Activated CD8-positive, alpha-beta memory T cell treated with anti-CD3 and anti-CD28 coated beads, Interleukin-2, amount 10 ng/mL, durations not matched to agents 7 days and 5 days (primary cell): ENCODE measurements at places on chromosomes 2 and 18.

- no peak overlapping the region for H3K4me3 ChIP-seq
- peaks cover 24% of the 10 kb centered on the region for H3K4me1 ChIP-seq
- H3K27me3 ChIP-seq: no peaks in the 10 kb centered on the region
- H3K36me3 ChIP-seq: peaks cover 4% of the 10 kb centered on the region
- DNase-seq: no peak
- H3K27ac ChIP-seq: no peak overlapping the region
Measured at GRCh38 chr2:230691005-230691647, 21.5 kb upstream of the CAB39 start.

GRCh38 chr2:85355073-85355410 is 473 bp downstream of the ELMOD3 start:
- no peak for DNase-seq
- peak overlapping the region; percentile 93 for H3K27ac ChIP-seq
- H3K4me3 ChIP-seq: peak overlapping the region; percentile 97
- peaks cover 32% of the 10 kb centered on the region for H3K36me3 ChIP-seq
- peaks cover 44% of the 10 kb centered on the region for H3K4me1 ChIP-seq

DNA sequence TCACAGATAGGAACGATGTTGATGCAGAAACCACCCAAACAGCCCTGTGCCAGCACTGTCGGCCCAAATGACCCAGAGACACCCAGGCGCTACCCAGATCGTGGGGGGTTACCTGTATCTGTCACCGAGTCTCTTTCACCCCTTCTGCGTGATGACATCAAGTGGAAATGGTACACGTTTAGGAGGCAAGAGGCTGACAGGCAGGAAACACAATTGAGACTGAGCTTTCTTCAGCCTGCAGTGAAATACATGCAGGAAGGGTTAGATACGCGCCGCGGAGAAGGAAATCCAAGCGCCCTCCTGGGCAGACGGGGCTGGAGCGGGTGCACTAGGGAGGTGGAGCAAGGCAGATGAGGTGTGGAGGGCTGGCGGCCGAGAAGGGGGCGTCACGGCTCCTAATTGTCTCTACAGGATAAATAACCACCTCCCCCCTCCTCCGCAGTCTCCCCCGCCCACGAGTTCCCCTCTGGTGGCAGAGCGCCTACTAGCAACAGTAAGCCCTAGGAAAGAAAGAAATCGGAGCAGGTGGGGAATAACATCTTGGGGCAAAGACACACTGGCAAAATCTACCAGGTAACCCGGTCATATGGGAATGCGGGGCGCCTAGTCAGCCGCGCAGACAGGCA is at the start of gene RNF152:
Gene RNF152, minus strand, starts transcription at position 325 of the 626 bp plus-strand sequence. CDS start 76,544 bp downstream, outside the sequence.
- peaks cover 8% of the 10 kb centered on the region for H3K4me1 ChIP-seq
- H3K27me3 ChIP-seq: peaks cover 66% of the 10 kb centered on the region
- peak within 1 kb of the TSS; percentile 68 for H3K4me3 ChIP-seq
- no peaks in the 10 kb centered on the region for H3K36me3 ChIP-seq
- no peak for DNase-seq

DNA sequence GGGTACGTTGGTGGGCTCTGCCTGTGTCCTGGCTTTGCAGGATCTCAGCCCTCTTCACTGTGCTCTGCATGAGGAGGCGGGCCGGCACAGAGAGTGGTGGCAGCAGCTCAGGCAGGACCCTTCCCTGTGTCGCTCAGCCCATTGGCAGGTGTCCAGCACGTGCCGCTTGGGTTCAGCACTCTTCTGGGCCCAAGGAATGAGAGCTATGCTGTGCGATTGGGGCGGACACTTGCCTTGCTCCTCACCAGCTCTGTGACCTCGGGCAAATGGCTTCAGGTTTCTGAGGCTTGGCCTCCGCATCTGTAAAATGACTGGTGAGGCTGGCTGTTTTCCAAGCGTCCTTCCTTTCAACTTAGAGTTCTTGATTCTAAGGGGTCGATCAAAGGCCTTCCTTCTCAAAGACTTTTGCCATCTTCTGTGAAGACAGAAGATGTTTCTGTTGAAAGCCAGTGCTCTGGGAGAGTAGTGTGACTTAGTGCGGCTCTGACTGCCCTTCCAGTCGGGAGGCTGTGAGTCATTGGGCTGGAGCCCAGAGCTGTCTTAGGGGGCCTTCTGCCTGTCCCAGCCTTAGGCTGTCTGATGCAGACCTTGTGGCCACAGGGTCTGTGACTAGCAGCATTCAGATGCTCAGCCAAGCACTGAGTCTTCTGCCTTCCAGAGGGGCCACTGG is 35.6 kb downstream of the GLI2 start:
- no peaks in the 10 kb centered on the region for H3K4me1 ChIP-seq
- H3K27me3 ChIP-seq: no peaks in the 10 kb centered on the region
- H3K4me3 ChIP-seq: no peak overlapping the region
- no peak overlapping the region for H3K27ac ChIP-seq

GRCh38 chr18:650428-650858 is 7.0 kb upstream of the TYMS start:
- DNase-seq: peak; percentile 74
- peak overlapping the region; percentile 67 for H3K27ac ChIP-seq
- peaks cover 3% of the 10 kb centered on the region for H3K27me3 ChIP-seq
- peak overlapping the region; percentile 45 for H3K4me3 ChIP-seq
- peaks cover 10% of the 10 kb centered on the region for H3K4me1 ChIP-seq

DNA sequence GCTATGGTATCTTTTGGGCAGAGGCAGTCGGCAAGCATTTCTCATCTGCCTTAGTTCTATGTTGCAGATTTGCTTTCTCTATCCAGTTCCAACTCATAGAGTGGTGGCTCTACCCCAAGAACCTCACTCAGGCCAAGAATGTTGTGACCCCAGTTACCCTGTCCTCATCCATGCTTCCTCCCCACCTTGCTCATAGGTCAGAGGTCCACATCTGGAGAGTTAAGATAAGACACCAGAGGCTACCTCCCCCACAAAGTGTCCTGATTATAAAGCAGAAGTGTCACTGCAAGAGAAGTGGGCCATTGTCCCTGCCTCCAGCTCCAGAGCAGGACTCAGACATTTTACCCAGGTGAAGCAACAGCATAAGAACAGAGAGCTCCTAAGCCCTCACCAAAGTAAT is 276.8 kb upstream of the CHST9 start:
- no peak overlapping the region for H3K4me3 ChIP-seq
- no peak overlapping the region for H3K27ac ChIP-seq
- H3K36me3 ChIP-seq: no peaks in the 10 kb centered on the region
- no peak for DNase-seq

- no peak overlapping the region for H3K27ac ChIP-seq
- no peaks in the 10 kb centered on the region for H3K36me3 ChIP-seq
- no peaks in the 10 kb centered on the region for H3K27me3 ChIP-seq
- H3K4me3 ChIP-seq: no peak overlapping the region
- no peaks in the 10 kb centered on the region for H3K4me1 ChIP-seq
Measured at GRCh38 chr2:119028327-119029174, 86.6 kb downstream of the MARCO start.

DNA sequence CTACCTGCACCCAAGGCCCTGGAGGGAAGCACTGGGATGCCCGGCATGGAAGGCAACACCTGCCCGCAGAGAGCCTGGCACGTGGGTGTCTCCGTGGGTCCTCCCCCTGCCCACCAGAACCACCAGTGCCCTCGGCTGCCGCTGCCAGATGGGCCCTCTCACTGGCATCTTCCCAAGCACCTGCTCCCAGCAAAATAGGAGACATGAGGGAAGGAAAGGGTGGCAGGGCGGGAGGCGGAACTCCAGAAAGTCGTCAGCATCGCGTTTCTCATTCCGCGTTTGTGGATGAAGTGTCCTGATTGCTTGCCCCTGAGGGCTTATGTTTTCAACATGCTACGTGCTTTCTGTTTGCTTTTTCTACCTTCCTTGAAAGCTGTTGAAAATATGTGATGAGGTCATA is 8.8 kb upstream of the SNTG2 start:
- peaks cover 11% of the 10 kb centered on the region for H3K27me3 ChIP-seq
- no peak overlapping the region for H3K27ac ChIP-seq
- H3K4me3 ChIP-seq: no peak overlapping the region
- no peaks in the 10 kb centered on the region for H3K36me3 ChIP-seq
- H3K4me1 ChIP-seq: peaks cover 11% of the 10 kb centered on the region
- no peak for DNase-seq

DNA sequence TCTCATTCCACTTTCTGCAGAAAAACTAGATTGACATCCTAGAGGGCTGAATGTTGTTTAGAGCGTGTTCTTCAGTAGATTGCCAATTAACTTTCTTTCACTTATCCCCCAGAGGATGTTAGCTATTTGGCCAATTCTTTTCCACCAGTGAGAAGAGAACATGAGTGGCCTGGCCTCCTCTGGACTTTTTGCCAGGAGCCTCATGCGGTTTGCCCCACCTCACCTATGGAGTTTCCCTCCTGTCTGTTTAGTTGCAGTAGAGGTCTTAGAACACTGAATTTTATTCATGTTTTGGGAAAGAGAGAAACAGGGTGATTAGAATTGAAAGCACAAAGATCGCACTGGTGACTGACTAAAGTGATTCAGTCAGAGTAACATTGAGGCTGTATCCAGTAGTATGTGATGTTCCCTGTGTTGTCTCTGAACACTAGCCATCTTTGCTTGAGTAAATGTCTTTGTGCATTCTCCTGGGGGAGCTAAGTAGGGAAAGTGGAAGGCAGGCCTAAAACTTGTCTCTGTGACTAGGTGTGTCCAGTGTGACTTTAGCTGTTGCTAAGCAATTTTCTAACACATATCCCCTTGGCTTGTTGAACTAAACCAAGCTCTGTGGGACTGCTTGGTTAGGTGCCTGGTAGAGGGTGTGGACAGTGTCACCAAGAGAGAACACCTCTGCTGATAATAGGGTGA is 34.0 kb downstream of the UGP2 start:
- H3K27ac ChIP-seq: no peak overlapping the region
- DNase-seq: no peak
- H3K4me3 ChIP-seq: no peak overlapping the region

DNA sequence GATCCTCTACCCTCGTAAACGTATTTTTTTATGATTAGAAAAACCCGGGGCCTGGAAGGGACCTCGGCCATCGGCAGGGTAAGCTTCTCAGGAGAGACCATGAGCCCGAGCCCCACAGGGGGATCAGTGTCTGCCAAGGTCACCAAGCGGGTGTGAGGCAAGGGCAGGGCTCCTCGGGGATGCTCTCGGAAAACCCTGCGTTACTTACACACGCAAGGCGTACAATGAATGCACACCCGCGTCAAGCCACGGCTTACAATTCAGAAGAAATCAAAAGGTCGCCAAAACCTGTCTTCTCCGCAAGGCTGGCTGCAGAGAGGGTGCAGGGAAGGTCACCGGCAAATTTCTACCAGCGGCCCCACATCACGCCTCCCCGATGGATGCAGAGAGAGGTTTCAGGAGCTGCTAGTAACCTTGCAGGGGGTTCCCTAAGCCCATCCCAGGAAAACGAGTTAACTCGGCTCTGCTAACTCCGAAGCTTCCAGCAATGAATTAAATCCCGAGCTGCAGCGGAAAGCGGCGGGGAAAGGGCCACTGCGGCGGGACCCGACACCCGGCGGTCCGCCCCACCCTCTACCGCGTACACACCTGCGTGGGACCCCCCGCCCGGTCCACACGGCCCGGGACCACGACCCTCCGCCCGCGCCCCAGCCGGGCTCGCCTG is 638 bp downstream of the ST3GAL5 start:
- peaks cover 29% of the 10 kb centered on the region for H3K36me3 ChIP-seq
- DNase-seq: peak; percentile 56
- H3K4me1 ChIP-seq: peaks cover 64% of the 10 kb centered on the region
- H3K27me3 ChIP-seq: no peaks in the 10 kb centered on the region

DNA sequence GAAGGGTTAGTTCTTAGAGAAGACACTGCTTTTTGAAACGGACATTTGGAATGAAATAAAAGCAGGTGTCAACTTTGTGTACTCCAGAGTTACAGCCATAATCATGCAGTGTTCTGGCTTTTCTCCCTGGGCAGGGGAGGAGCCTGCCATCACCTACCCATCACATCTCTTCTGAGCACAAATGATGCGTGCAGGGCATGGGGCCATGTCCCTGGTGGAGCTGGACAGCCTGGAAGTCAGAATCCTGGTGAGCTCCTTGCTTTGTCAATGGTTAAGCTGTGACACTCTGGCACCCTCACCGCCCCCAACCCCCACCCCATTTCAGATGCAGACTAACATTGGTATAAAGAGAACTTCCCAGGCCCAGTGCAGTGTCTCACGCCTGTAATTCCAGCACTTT is 53.1 kb downstream of the PDCL3 start:
- DNase-seq: no peak
- no peaks in the 10 kb centered on the region for H3K4me1 ChIP-seq
- peaks cover 9% of the 10 kb centered on the region for H3K27me3 ChIP-seq
- H3K36me3 ChIP-seq: no peaks in the 10 kb centered on the region
- no peak overlapping the region for H3K4me3 ChIP-seq
- no peak overlapping the region for H3K27ac ChIP-seq

DNA sequence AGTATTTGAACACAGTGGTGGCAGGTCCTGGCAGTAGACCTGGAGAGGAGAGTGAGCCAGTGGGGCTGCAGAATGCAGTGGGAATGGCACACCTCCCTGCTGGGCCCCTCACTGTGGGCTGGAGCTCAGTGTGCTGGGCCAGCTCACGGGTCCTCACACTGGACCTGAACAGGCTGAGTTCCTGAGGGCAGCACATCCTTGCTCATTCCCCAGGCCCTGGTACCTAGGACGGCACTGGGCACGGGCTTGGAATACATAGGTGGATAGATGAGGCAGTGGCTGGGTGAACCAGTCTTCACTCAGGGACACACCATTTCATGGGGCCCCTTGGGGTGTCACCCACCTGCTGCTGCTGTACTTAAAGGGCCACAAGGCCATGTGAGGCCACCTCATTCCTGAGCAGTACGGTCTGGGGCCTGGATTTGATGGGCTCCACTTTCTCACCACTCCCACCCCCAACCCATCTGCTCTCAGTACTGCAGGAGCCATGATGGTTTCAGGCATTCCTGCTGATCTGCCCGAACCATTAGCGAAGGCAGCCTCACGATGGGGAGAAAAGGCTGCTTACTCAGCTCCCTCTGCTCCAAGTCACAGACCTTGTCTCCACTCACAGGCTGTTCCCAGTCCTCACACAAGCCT is 4.2 kb downstream of the TMEM177 start:
- peaks cover 4% of the 10 kb centered on the region for H3K36me3 ChIP-seq
- H3K4me1 ChIP-seq: peaks cover 14% of the 10 kb centered on the region
- H3K27ac ChIP-seq: no peak overlapping the region
- no peak overlapping the region for H3K4me3 ChIP-seq
- no peak for DNase-seq
